Stimulated activated CD4-positive, alpha-beta T cell treated with anti-CD3 and anti-CD28 coated beads, Interleukin-2, amount 100 ng/mL, for 4 hours (primary cell): ENCODE measurements at places on chromosomes 12 and 14.

- no peak for DNase-seq
Observed at GRCh38 chr12:80576641-80577418, 130.6 kb upstream of the MYF6 start.

DNA sequence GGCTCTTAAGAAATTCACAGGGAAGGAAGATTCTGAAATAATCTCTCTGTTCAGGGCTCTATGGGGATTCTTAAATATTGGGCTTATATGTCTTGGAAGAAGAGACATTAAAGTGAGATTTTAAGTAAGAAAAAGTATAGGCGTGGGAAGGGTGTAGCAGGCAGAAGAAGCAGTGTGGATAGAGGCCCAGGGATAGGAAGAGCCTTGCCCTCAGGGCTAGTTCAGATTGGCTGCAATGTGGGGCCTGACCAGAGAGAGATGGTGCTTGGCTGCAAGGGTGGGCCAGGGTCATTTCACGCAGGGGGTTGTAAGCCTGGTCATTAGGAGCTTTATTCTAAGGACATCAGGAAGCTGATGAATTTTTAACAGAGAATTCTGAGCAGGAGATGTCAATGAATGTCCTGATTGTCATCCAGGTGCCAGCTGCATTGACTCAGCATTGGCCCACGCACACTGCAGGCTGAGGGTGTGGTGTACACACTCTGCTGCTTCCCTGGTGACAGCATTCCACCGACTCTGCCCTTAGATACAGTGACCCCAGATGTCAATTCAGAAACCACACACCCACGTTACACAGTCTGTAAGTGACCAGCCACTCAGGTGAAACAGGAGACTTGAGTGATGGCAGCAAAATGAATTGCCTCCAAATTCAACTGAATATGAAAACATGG lies 582.5 kb downstream of the NRXN3 start:
- DNase-seq: no peak

- no peak for DNase-seq
Observed at GRCh38 chr14:58954901-58955861, 233.3 kb upstream of the DAAM1 start.

GRCh38 chr12:32201976-32202375 lies 95.3 kb downstream of the BICD1 start:
- no peak for DNase-seq

DNA sequence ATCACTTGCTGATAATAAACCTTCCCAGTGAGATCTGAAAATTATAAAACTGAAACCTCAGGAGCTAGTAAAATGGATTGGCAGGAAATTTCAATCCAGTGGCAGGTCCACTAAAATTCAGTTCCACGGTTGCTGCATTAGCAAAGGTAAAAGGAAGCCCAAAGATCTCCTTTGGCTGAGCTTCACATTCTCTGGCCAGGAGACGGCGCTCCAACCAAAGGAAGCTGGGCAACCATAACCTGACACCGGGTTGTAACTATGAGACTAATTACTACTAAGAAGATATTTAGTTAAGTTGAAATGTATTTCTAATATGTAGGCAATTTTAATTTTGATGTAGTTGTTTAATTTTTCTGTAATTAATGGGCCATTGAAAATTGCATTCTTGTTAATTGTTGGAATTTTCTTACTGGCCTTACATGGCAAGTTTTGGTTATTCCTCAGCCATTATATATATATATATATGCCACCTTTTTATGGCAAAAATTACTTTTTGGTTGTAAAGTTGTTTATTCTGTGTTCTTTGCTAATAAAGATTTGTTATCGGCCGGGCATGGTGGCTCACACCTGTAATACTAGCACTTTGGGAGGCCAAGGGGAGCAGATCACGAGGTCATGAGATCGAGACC lies 17.0 kb downstream of the OR8S1 start:
- DNase-seq: peak; percentile 9

- no peak for DNase-seq
Observed at GRCh38 chr14:45716572-45716971, 463.6 kb upstream of the MIS18BP1 start.

- no peak for DNase-seq
Observed at GRCh38 chr12:97464385-97465321, 2.0 kb downstream of the RMST start.

DNA sequence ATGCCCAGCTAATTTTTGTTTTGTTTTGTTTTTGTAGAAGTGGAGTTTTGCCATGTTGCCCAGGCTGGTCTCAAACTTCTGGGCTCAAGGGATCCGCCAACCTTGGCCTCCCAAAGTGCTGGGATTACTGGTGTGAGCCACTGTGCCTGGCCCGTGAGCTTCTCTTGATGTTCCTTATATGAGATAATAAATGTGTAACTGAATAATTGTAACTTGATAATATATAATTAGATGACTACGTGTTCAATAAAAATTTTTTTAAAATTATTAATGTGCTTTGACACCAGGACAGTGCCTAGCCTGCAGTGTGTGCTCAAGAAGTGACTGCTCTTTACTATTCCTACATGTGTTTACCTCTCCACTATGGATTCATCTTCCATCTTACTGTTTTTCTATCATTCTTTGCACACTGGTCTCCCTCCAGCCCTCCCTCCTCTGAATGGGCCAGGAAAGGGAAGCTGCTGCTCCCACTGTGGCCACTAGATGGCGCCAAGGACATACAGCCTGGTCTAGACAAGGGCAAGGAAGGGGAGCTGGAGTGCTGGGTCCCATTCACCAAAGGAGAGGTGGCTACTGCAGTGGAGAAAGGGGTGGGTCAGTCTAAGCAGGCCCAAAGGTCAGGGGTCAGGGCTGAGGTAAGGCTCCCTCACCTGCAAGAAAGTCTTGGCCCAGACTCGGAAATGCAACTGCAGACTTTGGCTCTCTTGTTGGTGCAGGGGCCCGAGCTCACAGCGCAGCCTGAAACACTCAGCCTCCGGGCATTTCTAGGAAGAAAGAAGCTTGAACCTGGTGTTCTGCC lies 14.7 kb upstream of the ZNF385A start:
- DNase-seq: peak; percentile 76

DNA sequence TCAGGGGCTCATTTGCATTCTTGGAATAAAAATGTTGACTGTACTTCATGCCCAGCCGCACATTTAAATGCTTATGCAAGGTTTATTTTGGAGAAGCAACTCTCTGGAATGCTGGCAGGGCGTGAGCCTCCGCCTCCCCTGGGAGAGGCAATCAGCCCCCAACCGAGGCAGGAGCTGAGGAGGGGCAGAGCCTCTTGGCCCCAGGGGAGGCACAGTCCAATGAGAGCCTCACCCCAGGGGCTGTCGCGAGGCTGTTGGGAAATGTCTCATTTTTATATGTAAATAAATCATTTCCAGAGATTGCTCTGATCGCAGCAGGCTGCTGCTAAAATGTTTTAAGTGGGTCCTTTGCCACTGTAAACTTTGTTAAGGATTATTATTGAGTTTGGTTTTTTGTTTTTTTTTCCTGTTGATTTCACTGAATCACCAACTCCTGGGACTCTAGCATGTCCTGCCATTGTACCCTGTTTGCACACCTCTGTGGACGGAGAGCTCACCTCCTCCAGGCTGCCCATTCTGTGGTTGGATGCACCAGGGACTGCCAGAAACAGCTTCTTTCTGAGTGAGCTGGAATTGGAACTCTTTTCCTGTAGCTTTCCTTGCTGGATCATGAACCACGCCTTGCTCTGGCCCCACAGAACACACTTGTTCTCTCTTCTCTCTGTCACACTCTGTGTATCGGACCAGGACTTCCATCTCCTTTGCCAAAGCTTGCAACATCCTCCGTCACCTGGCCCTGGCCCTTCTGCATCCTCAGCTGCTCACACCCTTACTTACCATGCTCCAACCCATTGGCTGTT lies 46.9 kb upstream of the FAM181A start:
- DNase-seq: no peak

DNA sequence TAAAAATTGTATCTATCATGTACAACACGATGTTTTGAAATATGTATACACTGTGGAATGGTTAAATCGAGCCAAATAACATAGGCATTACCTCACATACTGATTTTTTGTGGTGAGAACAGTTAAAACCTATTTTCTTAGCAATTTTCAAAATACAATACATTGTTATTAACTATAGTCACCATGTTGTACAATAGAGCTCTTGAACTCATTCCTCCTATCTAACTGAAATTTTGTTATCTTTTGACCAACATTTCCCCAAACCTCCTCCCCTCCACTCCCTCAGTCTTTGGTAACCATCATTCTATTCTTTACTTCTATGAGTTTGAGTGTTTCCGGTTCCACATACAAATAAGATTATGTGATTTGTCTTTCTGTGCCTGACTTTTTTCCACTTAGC lies 6.8 kb upstream of the SLC38A2 start:
- no peak for DNase-seq

DNA sequence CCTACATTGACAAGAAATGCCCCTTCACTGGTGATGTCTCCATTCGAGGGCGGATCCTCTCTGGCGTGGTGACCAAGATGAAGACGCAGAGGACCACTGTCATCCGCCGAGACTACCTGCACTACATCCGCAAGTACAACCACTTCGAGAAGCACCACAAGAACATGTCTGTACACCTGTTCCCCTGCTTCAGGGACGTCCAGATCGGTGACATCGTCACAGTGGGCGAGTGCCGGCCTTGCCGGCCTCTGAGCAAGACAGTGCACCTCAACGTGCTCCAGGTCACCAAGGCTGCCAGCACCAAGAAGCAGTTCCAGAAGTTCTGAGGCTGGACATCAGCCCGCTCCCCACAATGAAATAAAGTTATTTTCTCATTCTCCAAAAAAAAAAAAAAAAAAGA lies 2.8 kb downstream of the GOLGA3 start:
- DNase-seq: no peak

DNA sequence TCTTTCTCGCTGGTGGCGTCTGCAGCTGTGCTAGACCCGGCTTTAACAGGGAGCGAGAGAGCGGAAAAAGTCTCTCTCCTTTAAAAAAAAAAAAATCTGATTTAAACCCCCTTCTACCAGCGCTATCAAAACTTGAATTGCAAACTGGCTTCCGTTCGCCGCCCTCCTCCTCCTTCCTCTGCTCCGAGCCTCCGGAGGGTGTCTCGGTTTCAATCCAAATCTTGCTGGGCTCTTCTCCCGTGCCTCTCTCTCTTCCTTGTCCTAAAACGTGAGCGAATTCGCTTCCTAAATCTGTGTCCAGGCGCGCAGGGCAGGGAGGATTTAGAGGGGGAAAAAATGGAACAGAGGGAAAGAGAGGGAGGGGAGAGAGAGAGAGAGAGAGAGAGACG lies 272 bp downstream of the TBX3 start:
- DNase-seq: no peak

- peak; percentile 5 for DNase-seq
Observed at GRCh38 chr14:90495357-90496276, 98.8 kb downstream of the CALM1 start.

DNA sequence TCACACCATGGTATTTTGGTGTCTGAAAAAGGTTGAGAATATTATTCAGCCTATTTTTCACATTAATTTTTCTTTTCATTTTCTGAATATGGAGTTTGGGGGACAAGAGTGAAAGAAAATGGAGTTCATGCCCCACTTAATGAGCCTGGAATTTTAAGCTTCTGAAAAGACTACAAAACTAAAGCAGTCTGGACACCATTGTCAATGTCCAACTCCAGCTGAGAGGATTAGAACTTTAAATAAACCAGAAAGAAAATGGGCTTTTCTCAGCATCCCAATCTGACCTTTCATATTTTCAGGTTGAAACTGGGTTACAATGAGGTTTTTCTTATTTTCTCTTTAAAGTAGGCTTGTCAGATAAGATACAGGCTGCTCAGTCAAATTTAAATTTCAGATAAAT lies 207.7 kb downstream of the SLC6A15 start:
- no peak for DNase-seq

DNA sequence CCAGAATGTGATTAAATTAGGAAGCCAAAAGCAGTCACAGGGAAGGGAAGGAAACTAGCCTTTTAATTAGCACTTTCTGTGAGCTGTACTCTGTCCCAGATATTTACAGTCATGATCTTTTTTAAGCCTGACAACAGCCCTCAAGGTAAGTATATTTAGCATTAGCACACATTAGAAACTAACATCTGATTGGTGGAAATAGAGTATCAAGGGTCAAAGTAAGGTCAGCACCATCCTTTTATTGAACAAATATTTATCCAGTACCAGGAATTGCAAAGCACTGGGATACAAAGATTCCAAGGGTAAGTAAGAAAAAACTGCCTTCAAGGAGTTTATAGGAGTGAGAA lies 28.2 kb downstream of the RPGRIP1 start:
- no peak for DNase-seq

DNA sequence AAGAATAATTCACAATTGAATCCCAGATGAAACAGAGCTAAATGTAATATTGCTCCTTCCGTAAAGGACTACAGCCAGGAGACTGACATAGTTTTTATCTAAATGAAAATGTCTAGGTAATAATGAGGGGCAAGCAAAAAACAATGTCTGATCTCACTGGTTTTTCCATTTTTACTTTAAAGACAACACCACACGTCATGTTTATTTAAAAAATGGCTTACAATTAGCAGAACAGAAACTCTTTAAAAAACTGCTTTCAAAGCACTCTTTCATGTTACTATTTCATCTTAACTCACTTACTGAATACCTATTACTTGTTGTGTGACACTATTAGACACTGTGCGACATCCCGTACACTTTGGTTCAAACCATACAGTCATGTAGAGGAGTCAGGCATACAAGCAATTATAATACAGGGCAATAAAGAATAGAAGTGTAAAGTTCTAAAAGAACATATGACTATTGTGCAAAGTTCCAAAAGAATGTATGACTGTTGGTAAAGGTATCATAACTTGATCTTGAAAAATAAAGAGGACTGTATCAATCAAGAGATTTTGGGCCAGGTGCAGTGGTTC lies 9.1 kb downstream of the BTBD7 start:
- no peak for DNase-seq

DNA sequence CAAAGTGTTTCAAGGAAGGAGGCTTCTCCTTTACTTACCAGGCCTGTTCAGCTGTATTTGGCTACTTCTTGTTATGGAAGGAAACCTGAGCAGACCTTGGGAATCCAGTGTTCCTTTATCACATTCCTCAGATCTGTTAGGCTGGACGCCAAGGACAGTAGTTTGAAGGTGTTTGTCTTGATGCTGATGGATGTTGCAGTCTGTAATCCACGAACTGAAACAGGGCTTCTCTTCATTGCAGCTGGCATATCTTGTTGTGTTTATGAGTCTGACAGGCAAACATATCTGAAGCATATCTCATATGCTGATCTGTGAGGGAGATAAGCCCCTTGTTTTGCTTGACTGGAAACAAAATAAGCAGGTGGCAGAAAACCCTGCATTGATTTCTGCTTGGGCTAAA lies 904.3 kb downstream of the NRXN3 start:
- DNase-seq: no peak

GRCh38 chr14:73422515-73422914 lies 35.8 kb downstream of the NUMB start:
- DNase-seq: no peak

DNA sequence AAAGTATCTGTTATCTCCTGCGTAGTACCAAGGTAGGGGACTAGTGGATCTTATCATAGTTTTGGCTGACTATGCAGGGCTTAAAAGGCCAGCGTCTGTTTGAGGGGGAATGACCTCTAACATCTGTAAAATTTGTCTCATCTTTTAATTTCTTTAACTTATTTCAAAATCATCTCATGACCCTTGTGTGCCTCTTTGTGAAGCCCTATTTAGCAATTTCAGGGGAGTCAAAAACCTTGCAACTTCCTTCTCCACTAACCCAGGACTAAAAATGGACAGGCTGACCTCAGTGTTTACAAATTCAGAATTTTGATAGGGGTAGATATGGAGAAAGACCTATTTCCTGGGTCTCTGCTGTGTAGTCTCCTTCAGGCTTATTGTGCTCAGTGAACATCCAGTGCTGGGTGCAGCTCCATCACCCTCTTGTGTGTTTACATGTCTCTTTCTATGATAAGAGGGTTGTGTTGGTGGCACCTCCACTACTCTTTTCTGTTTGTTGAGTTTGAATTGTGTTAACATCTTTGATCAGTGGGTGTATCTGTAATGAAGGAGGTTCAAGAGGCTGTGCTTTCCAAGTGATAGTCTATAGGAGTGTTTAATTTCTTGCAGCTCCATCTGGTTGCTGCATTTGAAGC lies 14.3 kb downstream of the NECAP1 start:
- DNase-seq: no peak
